Activated naive CD4-positive, alpha-beta T cell treated with anti-CD3 and anti-CD28 coated beads for 36 hours (primary cell): ENCODE measurements at places on chromosomes 1 and 21.

DNA sequence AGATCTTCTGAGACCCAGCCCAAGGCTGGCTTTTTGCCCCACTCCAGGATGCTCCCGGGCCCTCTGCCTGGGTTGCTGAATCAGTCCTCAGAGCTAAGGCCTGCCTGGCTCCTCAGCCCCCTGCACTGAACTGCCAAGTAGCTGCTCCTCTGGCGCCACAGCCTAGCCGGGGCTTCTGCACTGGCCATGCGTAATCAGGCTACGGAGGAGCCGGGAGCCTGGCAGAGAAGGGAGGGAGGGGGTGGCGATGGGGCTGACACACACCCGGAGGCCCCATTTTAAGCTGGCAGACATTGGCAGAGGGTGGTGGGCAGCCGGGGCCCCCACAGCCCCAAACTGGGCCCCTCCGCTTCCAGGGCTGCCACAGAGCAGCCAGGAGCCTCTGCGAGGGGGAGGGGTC lies 38.7 kb downstream of the ALPL start:
- no peak for DNase-seq

DNA sequence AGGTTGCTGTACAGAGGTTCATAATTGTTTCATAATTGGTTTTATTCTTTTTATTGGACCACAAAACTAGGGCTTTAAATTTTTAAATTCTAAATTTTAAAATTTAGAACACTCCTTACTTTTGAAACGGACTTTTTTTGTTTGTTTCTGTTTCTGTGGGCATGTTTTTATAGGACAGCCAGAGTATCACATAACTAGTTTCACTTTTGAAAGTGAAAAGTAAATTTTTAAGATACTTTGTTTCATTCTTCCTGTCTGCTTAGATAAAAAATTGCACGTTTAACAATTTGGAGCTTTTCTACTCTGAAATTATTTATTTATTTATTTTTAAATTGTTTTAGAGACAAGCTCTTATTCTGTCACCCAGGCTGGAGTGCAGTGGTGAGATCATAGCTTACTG lies 29.7 kb downstream of the MDM4 start:
- DNase-seq, result no peak

DNA sequence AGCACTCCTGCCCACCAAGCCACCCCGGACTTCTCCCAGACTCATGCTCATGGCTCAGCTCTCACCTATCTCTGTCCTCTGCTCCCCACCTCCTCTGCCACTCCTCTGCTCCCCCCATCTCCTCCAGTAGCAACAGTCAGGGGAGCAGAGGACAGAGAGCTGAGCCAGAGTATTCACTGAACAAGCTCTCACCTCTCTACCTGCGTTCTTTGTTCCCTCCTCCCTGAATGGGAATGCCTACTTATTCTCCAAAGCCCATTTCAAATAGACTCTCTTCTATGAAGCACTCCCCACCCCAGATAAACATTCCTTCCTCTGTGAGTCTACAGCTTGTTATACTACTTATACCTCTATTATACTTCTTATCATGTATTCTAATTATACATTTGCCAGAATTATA lies 6.4 kb upstream of the EFNA1 start:
- no peak for DNase-seq

DNA sequence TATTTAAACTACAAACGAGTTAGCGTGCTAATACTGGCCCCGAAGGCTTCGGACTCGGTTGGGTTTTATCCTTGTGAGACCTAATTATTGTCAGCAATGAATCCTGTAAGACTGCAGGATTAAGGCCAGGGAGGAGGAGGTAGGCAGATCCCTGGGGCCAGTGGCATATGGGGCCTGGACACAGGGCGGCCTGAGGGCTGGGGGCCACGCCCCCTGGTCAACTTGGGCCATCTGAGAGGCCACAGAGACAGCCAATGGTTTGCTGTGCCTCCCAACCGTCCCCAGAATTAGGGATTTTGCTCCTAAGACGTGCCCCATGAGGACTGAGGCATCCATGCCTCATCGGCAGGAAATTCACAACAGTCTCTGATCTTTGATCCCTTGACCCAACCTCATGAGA lies 31.1 kb upstream of the DISP3 start:
- DNase-seq, result no peak

DNA sequence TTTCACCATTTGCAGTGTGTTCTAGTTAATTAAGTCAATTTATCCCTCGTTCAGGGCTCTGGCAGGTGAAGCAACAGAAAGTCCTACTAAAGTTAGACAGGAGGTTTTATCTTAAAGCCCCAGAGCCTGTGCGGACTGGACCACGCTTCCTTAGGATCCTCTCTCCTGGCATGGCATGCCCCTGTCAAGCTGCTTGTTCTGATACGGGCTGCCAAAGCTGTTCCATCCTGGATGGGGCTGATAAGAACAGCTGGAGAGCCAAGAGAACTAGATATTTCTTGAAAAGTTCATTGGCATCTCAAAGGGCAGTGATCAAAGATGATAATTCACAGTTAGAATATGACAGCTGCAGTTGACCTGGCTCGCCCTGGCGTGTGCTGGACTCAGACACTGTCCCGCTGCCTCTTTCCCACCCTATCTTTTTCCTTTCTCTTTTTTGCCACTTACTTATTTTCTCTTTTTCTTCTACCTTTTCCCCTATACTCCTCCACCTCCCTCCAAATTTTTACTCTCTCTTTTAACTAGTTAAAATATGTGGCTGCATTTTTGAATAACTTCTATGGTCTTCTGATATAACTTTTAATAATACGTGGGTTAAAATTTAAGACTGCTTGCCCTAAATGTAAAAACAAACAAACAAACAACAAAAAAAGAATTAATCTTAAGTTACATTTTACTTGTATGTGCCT lies 96.7 kb downstream of the ABCA4 start:
- DNase-seq, result no peak
